Iris pigment epithelial cell (primary cell): ENCODE measurements at places on chromosomes 5 and 9.

GRCh38 chr9:133995012-133995896, 3.1 kb upstream of the VAV2 start:
- DNase-seq, result peak; percentile 26

GRCh38 chr5:137146402-137146890, 352.7 kb downstream of the SPOCK1 start:
- peak; percentile 53 for DNase-seq

DNA sequence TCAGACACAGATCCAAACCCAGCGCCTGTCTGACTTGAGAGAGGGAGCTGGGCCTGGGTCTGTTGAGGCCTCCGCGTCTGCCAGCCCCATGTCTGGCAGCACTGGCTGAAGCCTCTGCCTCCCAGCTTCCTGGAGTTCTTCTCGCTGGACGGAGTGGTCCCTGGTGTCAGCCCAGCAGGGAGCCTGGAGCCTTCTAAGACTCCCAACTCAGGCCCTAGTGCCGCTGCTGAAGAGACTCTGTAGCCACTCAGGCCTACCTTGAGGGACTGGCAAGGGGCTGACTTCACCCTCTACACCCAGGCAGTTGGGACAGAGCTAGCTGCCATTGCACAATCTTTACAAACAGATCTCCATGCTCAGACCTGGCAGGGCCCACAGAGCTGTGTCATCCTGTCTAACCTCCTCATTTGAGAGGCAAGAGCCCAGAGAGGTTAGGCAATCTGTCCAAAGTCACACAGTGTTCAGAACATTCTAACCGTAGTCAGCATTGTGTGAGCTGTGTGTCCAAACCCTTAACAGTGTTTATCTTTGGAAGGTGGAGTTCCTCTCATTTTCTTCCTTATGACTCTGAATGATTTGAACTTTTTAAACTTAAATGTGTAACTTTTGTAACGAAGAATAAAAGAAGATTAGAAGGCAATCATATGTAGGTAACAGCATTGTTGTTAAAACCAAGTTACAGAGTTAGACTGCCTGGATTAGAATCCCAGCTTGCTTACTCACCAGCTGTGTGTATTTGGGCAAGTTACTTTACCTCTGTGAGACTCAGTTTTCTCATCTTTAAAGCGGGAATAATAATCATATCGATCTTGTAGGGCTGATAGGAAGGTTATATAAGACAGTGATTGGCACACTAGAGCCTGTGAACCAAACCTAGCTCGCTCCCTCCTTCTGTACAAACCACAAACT, 4.6 kb upstream of the DUSP1 start:
- DNase-seq, result peak; percentile 99

DNA sequence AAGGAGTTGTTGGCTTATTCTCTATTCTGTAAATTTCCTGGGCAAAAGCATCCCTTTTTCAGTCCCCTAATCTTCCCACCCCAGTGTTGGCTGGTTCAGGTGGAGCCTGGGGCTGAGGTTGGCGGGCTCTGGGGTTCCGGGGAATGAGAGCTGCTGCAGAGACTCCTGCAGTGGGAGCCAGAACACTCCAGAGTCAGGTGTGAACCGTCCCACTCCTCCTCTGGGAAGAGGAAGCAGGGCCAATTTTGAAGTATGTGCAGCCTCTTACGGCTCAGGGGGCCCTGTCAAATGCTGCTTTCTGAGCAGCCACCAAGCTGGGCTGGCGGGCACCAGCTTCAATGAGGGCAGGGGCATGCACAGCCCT, 42.8 kb downstream of the JADE2 start:
- DNase-seq, result no peak

- DNase-seq, result no peak
These were observed 108.5 kb upstream of the IQGAP2 start for GRCh38 chr5:76294573-76294972.

- no peak for DNase-seq
These were observed 185.1 kb downstream of the RGS3 start for GRCh38 chr9:113648586-113648985.

DNA sequence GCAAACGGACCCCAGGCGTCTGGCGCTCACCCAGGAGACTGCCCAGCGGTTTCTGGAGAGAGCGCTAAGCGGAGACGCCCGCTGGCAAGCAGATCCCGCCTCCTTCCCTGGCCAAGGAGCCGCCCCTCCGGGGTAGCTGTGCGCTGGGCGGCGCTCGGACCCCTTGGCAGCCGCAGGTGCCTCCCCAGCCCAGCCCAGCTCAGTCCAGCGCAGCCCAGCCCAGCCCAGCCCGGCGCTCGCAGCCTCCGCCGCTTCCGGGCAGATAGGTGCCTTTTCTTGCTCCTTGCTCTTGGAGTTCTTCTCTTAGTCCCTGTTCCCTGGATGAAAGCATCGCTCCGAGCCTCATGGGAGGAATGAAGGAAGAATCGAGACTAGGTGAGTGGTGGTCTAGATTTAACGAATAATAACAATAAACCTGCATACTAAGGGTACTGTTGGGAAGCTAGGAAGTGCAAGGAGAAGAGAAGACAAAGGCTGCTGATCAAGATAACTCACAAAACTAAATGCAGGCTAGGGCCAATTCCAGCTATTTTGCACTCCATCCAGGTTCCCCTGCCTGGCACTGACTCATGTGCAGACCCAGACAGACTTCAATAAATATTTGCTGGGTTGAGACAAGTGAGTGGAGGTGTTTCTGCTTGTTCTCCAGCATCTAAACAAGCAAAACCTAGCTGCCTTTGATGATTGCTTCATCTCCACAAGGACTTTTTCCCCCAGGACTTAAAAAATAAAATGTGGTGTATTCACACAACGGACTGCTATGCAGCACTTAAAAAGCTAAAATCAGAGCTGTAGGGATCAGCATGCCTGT, at the start of gene STK32A:
TSS of gene STK32A (plus strand) at position 202 of the 811 bp plus-strand sequence. CDS start 4,609 bp downstream, outside the sequence.
- peak; percentile 3 for DNase-seq

DNA sequence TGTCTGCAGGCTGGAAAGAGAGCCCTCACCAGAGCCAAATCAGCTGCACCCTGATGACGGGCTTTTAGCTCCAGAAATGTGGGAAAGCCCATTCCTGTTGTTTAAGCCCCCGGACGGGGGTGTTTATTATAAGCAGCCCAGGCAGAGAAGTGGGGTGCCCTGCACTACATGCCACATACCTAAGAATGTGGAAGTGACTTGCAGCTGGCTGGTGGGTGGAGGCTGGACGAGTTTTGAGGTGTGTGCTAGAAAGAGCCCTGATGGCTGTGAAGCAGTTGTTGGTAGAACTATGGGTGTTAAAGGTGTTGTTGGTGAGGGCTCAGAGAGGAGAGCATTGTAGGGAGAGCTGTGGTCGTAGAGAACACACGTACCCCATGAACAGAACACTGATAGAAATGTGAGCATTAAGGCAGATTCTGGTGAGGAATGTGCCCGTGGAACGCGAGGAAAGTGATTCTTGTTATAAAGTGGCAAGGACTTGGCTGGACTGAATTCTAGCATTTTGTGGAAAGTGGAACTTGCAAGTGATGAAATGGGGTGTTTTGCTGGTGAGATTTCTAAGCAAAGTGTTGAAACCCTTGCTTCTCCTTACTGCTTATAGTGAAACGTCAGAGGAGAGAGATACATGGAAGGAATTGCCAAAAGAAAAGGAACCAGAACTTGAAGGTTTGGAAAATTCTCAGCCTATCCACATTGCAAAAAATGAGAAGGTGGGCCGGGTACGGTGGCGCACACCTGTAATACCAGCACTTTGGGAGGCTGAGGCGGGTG, 38.9 kb downstream of the AHRR start:
- no peak for DNase-seq

DNA sequence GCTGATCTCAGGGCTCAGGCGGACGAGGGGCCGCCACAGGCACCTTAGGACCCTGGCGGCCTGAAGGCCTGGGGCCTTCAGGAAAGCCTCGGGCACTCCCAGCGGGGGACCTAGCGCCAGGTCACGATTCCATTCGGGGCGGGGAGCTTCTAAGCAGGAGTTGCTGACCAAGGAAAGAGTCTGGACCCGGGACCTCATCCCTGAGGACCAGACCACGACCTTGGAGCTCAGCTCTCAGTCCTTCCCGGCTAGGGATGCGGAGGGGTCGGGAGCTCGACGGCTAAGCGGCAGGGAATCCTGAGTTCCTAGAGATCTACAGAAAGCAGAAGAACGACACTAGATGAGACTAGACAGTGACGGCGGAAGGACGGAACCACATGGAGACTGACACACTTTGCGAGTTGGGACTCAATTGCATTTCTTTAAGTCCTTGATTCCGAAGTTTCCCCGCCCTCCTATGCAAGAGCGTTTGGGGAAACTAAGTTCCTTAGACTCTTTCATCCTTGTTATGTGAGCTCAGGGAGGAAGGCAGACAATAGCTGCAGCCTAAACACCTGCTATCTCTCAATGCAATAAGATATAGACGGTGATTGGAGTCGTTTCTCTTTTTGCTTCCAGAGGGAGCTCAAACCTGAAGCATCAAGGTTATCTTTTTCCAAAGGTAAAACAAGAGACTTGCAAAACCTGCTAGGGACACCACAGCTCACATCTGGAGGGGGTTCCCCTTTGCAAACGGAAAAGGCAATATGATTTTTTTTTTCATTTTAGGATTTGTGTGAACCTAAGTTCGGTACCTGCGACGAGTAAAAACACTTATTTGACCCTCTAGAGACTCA, 9.7 kb downstream of the NR2F1-AS1 start:
- no peak for DNase-seq

DNA sequence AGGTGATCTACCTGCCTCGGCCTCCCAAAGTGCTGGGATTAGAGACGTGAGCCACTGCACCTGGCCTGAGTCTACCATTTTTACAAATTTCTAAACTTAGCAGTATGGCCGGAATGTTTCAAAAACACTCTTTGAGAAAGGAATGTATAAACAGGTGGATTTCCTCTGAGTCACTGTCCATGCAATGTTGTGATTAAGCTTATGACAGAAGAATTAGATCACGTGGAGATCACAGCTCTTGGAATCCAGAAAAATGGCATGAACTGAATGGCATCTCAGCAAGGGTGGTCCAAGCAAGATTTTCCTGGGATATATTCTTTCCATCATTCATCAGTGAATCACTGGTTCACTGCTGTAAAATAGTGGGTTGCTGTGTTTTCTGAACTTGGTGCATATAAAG, 865.0 kb downstream of the PTPRD start:
- peak; percentile 20 for DNase-seq

DNA sequence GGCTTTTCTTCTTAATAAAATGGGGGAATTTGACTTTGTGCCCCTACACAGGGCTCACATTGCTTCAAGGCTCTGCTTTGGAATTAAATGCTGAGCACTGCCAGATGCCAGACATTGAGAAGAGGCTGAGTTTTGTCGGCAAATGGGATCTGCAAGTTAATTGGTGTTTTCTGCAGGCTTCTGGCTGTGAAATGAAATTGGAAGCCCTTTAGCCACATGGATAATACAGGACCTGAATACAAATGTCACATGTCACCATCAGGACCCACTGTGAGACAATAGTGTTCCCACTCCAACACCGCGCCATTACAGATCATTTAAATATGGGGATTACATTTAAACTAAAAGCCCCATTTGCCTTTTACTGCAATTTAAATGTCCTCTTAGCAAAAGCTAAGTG, 164.4 kb downstream of the ZSWIM6 start:
- no peak for DNase-seq

- peak; percentile 20 for DNase-seq
These were observed 159.4 kb downstream of the RASEF start for GRCh38 chr9:82903503-82903902.

- DNase-seq, result peak; percentile 83
These were observed 2.0 kb upstream of the ROR2 start for GRCh38 chr9:91951944-91952520.

DNA sequence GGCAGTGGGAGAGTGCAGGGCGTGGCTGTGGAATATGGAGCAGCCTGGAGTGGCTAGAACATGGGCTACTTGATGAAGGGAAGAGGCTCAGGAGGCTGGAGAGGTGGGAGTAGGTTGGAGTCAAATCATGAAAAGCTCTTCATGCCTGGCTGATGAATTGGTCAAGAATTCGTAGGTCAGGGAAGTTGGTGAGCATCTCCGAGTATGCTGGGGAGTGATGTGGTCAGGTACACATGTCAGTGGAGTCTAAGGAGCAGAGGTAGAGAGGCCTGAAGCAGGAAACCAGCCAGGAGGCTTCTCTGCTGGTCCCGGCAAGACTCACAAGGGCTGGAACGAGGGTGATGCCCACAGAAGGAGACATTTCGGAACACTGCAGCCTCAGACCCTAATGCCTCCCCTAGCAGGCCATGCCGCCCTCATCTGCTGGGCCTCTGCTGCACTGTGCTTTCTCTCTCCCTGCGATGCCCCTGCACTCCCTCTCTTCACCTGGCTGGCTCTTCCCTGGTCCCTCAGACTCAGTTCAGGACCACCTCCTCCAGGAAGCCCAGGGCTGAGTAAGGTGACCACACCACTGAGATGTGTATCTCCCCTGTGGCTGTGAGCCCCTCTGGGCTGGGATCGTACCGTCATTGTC, 33.6 kb downstream of the TMOD1 start:
- DNase-seq, result no peak
